Globus pallidus (tissue), 1 donor: ENCODE measurements at places on chromosomes 11 and 22.
A peak's percentile ranks its signal among the peaks of the same experiment; 100 is the strongest.

DNA sequence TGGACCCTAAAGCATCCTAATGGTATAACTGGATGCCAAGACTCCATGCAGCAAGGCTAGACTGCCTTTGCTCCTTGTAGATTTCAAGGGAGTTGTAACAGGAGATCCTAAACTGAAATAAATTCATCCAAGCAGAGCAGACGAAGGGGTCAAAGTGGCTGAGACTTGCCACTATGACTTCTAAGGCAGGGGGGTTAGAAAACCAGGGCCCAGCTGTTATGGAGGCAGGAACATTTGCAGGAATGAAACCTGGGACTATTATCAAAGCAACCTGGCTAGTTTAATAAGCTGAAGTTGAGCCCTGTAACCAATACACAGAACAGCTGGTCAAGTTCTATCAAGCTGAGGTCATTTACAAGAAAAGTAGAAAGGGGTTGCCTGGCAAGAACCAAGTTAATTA is 122.2 kb upstream of the TRPC6 start:
- DNase-seq = no peak

- no peak for DNase-seq
Measured at GRCh38 chr11:11400635-11401232, 47.7 kb upstream of the CSNK2A3 start.

DNA sequence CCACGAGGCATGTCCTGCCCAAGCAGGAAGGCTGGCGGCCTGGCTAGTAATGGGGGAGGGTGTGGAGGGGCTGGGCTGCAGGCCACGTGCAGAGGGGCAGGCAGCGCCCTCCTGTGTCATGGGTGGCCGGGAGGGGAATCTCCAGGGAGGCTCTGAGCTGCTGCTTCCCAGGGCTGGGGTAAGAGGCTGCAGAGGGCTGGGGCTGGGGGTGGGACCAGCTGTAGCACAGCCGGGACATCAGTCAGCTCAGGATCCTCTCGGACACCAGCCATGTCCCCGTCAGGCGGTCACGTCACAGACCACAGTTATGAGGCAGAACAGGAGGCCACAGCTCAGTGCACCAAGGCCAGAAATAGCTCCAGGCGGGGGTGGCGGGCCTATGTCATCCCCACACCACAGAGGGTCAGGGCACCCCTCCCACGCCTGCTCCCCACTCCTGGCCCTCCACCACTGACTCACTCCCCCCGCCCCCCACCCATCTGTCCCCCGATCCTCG is 21.1 kb downstream of the RTN4R start:
- DNase-seq = no peak

- DNase-seq = no peak
Measured at GRCh38 chr11:121246021-121246768, 46.4 kb upstream of the SC5D start.

DNA sequence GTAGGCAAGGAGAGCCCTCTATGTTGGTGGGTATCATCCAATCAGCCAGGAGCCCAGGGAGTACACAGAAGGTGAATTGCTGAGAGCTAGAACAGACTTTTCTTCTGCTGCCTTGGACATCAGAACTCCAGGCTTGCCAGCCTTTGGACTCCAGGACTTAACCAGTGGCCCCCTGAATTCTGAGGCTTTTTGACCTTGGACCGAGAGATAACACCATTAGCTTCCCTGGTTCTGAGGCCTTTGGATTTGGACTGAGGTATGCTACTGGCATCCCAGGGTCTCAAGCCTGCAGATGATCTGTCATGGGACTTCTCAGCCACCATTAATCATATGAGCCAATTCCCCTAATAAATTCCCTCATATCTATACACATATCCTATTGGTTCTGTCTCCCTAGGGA is 21.5 kb downstream of the TCF20 start:
- DNase-seq = no peak

- DNase-seq = no peak
Measured at GRCh38 chr22:46827136-46827780, 64.8 kb downstream of the TBC1D22A start.

GRCh38 chr11:69364921-69365320 is 71.0 kb downstream of the MYEOV start:
- DNase-seq = no peak

GRCh38 chr11:116461789-116462188 is 311.0 kb downstream of the BUD13 start:
- DNase-seq = no peak

- DNase-seq = no peak
Measured at GRCh38 chr11:130609121-130610035, 160.9 kb downstream of the ADAMTS15 start.

DNA sequence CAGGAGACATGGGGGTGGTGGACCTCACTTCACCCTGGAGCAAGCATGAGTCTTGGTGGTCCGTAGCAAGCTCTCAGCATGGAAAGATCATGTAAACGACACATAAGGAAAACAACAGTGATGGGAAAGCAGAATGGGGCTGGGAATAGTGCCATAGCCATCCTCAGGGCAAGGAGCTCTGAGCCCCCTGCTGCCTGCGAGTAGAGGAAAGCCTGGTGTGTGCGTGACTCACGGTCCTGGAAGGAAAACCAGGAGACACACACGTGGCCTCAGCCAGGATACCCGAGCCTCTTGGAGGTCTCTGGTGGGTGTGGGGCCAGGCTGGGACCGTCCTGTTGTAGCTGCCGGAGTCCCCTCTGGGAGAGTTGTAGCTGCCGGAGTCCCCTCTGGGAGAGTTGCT is 12.4 kb downstream of the SHANK3 start:
- no peak for DNase-seq

DNA sequence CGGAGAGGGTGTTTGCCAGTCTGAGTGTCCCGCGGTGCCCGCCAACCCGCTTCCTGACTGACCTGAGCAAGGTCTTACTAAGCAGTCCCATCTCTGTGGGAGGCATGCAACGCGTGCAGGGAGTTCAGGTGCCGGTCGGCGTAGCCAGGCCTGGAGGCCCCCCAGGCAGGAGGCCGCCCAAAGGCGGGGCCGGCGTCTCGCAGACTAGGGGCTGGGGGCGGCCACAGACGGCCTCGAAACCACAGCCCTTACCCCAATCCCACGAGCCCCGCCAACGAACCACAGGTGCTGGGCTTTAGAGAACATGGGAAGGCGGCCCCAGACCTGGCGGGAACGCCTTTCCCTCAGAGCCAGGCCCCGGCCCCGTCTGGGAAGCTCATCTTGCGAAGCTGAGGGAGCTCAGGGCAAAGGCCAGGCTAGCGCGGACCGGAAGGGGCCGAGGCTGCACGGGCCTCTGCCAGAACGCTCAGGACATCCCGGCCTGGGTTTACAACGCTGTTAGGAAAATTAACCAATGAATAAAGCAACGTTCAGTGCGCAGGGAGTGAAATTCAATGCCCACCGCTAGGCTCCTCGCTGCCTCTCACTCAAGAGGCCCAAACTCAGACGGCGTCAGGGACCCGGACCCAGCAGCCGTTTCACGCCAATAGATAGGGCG is 2.1 kb upstream of the MTFP1 start:
- DNase-seq = peak; percentile 59

DNA sequence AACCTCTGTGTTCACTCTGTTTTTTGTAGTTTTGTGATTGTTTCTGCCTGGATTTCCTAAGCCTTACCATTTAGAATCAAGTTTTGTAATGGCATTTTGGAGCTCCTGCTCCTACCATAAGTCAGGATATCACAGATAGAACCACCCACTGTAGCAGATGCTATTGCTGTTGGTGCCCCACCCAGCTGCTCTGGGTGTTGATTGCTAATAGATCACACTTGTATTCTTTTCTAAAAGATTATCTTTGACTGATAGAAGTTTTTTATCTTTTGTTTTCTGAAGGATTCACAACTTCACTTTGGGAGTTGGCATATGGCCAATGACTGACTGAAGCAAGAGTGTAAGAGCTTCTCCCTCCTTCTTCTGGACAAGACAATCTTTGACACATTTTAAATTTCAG is 76.0 kb downstream of the EHF start:
- no peak for DNase-seq

- DNase-seq = no peak
Measured at GRCh38 chr22:25709758-25710157, 32.2 kb upstream of the MYO18B start.

DNA sequence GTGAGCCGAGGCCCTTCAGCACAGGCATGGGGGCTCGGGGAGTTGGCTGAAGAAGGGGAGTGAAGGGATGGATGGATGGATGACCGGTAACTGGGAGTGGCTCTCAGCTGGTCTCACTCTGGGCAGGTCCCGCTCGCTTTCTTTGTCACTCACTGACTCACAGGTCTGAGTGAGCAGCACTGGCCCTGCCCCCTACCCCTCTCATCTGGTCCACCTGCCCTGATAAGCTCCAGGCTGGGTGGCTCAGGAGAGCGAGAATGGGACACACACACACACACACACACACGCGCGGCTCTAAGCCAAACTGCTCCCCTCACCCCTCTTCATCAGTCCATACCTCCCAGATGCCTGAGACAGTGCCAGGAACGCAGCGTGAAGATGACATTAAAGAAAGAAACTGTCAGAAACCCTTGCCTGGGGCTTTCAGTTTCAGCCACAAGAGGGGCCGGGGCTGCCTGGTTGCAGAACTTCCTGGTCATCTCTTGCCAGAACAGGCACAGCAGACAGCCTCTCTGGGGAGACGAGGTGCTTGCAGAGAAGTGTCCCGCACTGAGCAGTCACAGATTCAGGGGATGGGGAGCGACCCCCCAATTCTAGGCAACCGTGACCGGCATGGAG is 16.5 kb upstream of the SHISAL1 start:
- DNase-seq = no peak

DNA sequence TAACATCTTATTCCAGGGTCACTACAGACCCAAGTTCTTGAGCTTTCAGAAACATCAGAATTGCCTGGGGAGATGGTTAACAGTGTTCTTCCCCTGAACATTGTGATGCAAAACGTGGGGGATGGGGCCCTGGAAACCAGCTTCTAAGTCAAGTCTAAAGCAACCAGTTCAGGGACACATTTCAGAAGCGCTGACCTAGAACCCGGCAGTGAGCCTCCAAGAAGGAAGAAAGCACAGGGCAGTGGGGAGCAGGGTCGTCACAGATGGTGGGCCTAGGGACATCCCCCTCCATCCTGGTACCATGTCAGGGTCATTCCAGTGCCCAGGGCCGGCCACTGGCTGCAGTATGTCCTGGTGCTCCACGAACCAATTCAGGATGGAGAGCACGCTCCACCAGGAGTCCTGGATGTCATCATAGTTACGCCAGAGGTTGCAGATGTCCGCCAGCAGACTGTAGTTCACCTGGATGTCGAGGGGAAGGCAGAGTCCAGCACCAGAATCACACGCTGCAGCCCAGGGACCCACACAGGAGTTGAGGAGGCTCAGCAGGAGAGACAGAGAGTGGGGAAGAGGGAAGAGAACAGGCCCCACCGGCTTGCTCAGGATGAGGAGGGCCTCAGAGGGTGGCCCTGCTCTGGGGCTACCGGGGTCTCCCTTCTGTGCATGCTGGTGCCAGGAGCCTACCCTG is 5.0 kb downstream of the NAGA start:
- DNase-seq = no peak

- no peak for DNase-seq
Measured at GRCh38 chr11:10236840-10237239, 57.2 kb downstream of the SBF2 start.

DNA sequence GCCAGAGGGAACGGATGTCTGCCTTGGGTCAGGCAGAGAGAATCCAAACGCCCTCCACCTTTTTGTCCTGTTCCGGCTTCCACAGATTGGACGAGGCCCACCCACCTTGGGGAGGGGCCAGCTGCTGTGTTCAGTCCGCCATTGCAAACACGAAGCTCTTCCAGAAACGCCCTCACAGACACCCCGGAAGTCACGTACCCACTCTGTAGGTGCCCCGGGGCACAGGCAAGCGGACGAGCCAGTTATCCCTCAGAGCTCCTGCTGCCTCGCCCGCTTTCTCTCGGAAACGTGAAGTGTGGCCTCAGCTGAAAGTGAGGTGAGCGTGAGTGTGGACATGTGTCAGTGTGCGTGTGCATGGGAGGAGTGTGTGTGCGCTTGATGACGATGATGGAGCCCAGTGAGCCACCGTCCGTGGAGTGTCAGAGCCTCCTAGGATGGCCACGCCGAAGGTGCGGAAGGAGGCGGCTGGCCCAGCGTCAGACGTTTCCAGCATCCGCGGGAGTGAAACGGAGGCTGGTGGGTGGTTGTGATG is 869.2 kb downstream of the TBC1D22A start:
- DNase-seq = no peak

DNA sequence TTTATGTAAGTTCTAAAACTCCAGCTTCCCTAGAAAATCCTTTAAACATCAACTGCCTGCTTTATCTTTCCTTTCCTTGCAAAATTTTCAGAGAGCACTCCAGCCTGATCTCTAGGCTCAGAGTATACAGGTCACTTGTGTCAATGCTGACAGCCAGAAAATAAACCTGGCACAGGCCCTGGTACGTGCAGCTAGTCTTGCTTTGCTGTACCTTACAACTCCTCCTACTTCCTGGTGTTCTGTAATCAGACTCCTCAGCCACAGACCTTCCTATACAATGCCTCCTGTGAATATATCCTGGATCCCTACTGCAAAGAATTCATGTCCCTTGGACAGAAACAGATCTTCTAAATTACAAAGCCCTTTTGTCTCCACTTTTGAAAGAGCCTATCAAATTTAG is 24.2 kb upstream of the TMEM123 start:
- no peak for DNase-seq

DNA sequence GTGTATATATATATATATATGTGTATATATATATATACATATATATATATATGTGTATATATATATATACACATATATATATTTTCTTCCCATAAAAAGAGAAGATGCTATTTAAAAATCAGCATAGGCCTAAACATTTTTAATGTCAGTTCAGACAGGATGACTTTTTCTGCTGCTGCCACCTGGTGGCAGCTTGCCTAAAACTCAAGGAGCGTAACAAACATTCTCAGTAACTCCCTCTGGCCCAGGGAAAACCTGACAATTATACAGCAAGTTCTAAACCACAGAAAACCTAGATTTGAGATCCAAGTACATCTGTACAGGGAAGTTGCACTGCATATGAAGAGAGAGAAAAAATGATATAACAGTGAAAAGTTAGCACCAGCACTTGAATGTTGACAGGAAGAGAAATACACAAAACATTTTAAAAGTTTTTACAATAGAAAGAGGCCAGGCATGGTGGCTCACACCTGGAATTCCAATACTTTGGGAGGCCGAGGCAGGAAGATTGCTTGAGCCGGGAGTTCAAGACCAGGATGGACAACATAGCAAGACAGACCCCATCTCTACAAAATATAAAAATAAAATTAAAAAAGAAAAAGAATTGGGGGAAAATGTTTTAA is 16.6 kb downstream of the OR8A1 start:
- peak; percentile 29 for DNase-seq

- no peak for DNase-seq
Measured at GRCh38 chr22:37675930-37676735, 697 bp downstream of the LGALS1 start.

DNA sequence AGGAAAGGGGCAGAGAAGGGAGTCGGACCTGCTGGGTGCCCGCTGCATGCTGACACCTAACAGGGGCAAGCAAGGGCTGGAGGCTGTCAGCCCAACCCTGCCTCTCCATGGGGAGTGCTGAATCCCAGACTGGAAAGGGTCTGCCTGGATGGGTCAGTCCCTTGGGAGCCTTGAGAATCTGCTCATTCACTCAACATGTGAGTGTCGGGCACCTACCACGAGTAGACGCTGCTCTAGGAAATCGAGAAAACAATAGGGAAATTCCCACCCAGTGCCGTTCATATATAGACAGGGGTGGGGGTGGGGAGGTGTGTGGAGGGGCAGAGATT is 4.4 kb upstream of the CTSD start:
- DNase-seq = no peak
